Muscle of arm (tissue), 14 donors: ENCODE measurements at places on chromosomes 6 and 20. TPM values are rescaled to one million over a fixed set of nuclear protein-coding genes. Genes with fewer than 3 reads are reported as not detected.

GRCh38 chr6:106501960-106502371, 127.3 kb downstream of the RTN4IP1 start:
- no peak for DNase-seq

GRCh38 chr6:68013780-68014515, 621.1 kb upstream of the ADGRB3 start:
- no peak for DNase-seq

DNA sequence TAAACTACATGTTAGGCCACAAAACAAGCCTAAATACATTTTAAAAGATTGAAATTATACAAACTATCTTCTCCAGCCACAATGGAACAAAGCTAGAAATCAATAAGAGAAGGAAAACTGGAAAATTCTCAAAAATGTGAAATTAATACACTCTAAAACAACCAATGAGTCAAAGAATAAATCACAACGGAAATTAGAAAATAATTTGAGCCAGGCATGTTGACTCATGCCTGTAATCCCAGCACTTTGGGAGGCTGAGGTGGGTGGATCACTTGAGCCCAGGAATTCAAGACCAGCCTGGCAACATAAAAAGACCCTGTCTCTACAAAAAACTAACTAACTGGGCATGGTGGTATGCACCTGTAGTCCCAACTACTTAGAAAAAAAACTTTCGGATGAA, 6.3 kb upstream of the WFDC13 start:
- no peak for DNase-seq

Gene CCN6
- polyA plus RNA-seq: 0.27 TPM

DNA sequence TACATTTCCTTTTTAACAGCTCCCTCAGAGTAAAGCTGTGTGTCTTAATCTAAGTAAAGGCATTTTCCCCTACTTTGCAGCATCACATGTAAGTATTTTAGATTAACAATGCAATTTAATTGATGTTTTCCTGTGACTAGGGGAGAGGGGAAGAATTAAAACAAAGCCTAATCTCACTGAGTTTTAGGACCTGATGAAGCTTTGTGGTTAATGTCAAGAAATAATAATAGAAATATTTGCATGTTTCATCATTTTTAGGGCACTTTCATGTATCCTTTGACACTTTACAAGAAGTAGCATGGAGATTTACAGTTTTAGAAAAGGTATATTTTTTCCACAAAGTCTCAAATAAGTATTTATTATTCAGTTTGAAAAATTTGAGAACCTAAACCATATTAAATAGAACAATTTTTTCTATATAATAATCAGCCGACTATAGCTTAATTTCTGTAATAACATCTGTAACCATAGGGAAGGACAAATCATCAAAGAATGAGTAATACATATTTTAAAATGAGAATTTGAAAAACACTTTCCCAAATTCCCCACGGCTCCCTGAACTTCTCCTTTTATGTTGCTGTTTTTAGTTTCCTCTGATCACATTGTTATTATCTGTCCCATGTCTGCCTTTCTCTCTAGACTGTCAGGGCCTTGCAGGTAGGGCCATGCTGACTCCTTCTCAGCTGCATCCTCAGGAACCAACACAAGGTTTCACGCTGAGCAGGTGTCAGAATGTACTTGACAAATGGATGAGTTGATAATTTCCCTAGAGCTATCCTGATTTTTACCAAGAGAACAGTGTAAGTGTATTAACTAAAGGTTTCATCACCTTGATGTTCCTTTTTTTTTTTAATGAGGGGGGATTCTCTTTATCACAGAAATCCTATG, 338.1 kb downstream of the SYNE1 start:
- no peak for DNase-seq

- DNase-seq: no peak
Measured at GRCh38 chr6:28738396-28738765, 185.4 kb downstream of the TRIM27 start.

DNA sequence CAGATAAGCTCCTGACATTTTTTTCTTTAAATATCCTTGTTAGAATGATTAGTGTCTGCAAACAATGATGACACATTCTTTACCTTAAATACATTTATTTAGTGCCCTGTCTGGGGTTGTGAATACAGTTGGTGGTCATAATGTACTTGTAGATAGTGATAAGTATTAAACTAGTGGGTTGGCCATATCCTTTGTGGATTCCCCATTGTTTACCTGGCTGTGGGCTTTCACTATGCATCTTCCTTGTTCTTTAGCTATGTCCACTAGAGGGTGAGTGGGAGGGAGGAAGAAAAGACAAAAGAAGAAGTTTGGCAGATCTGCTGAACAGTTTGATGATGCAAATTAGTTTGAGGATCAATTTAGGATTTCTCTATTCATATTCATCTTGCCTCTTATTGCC, 15.7 kb downstream of the HS3ST5 start:
- no peak for DNase-seq

DNA sequence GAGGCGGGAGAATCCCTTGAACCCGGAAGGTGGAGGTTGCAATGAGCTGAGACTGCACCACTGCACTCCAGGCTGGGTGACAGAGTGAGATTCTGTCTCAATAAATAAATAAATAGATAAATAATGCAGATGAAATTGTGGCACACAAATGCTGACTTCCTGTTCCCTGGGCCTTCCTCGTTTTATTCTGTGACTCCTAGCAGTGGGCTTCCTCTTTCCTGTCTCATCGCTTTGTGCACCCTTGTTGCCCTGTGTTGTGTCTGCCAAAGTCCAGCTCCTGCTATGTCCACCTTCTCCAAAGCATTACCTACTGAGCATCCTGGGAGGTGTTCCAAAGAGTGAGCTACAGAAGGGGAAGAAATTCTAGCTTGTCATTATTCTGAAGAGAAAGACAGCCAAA, 100.2 kb upstream of the TIAM2 start:
- no peak for DNase-seq
